ENCODE measurements at places on chromosomes 13 and 19.

DNA sequence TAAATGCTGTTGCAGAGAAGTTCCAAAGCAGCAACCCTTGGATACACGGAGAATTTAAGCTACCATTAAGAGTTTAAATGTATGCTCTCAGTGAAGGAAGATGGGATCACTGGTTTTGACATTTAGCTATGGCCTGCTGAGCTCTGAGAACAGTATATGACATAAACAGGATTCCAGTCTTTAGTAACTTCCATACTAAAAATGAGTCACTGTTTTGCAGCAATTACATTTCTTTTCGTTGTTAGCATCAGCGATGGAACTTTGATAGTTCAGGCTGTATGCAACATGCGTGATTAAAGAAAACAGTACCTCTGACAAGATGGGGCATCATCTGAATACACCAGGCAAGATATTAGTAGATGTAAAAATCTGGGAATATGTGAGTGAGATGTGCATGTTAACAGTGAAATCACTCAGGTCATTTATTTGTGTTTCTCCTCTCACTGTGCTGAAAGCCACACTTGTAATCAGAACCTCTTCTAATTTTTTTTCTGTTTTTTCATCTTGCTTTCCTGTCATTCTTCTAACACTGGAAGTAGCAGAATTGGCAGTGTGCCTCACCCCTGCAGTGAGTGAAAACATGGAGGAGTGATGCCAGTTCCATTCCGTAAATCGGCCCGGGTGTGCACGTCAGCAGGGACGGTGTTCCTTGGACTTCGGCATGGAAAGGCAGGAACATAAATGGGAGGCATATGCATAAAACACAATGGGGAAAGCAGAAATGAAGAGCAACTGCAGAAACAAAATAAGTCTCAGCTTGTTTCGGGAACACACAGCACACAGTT is 361.5 kb downstream of the OXGR1 start:
- no peak for DNase-seq

DNA sequence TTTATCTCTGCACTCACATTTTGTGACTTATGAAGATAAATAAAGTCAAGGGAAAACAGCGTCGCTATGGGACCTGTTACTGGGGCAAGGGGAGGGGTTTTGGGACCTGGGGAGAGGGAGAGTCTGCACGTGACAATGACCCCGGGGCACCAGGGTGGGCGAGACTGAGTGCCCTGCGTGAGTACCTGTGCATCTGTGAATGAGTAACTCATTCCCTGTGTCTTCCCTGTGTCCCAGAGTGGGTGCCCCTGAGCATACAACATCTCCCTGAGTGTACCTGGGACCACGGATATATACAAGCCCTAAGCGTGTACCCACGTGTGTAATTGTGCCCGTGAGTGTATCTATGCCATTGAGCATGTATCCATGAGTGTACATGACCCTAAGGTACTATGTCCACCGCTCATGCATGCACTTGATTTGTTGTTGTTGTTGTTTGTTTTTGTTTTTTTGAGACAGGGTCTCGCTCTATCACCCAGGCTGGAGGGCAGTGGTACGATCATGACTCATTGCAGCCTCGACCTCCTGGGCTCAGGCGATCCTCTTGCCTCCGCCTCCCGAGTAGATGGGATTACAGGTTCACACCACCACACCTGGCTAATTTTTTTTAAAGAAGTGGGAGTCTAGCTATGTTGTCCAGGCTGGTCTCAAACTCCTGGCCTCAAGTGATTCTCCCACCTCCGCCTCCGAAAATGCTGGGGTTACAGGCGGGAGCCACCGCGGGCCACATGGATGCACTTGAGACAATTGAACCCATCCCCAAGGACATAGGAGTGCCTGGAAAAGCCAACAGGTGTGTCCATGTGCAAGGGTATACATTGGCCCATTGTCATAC is 645 bp upstream of the TRAPPC5 start:
- no peak for DNase-seq

DNA sequence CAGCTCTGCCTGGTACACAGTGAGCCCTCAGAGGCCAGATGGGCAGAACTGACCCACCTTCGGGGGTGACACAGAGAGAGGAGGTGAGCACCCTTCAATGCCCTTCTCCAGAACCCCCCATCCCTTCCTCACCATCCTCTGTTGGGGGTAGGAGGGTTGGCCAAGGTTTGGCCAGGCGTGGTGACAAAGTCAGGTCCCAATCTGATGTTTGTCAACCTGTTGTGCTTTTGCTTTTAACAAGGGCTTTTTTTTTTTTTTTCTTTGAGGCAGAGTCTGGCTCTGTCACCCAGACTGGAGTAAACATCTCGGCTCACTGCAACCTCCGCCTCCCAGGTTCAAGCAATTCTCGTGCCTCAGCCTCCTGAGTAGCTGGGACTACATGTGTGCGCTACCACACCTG is 7.3 kb downstream of the PTGIR start:
- DNase-seq: no peak

GRCh38 chr19:47028195-47028601 is 8.6 kb downstream of the NPAS1 start:
- no peak for DNase-seq

DNA sequence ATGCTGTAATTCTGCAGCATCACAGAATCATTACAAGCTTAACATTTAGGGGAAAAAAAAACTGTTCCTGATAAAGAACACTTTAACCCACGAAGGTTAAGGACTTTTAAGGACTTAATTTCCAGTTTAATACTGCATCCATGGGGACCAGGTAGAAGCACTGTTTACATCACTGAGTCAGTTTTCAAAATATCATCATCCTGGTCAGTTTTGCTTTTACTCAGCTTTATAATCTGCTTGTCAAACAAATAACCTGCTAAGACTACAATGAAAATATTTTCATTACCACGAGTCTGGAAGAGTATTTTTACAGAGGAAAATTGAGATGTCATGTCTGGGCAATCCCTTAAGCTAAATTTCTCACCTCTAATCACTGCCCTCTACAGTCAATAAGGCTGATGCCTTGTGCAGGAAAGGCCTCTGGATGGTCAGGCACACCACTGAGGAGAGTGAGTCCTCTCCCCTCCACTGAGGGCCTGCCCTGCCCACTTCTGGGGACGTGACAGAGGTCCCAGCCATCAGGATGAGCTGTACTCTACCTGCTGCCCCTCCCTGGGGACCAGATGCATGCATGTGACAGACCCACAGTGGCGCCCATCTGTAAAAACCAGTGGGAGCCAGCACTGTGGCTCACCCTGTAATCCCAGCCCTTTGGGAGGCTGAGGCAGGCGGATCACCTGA is 31.0 kb downstream of the FOXO1 start:
- no peak for DNase-seq

DNA sequence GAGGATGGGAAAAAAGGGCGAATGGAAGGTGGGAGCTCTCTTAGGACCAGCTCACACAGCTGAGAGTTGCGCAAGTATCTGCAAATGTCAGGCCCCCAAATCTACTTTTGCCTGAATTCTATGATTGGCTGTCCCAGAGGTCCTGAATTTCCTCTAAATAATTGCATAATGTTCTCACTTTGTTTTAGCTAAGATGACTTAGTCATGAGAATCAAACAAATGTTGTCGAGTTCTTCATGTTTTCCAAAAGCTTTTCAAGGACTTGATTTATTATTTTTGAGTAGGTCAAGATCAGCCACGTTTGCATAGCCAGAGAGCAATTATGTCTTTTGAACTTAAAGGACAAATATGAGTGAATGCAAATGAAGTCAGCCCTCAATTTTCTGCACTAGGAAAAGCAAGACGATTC is 246.6 kb upstream of the MAB21L1 start:
- DNase-seq: no peak

GRCh38 chr19:825897-826644 is 1.6 kb upstream of the AZU1 start:
- DNase-seq: no peak

GRCh38 chr13:50250401-50250800 is 235.2 kb downstream of the KCNRG start:
- DNase-seq: no peak
